ENCODE measurements at places on chromosomes 3 and 15.

- no peak for DNase-seq
Observed at GRCh38 chr3:77038468-77038929, 1.4 kb upstream of the ROBO2 start.

DNA sequence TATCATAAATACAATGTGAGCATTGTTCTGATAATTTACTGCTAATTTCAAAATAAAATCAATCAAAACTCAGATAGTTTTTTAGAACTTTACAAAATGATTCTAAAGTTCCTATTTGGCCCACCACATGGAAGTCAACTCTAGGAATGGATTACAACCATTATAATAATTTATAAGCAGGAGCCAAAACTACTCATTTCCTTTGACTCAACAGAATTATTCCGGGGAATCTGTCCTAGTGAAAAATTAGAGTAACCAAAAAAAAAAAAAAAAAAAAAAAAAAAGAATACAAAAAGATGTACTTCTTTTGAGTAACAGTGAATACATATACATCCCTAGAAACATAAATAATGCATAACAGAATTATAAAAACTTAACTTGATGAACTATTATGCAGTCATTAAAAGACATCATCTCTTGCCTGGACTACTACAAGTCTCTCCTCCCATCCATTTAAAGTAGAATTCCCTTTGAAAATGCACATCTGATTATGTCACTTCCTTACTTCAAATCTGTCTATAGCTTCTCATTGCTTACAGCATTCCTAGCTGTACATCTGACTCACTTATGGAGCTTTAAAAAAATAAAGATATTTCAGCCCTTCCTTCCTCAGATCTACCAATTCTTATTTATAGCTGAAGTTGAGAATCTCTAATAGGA lies 43.4 kb downstream of the HDGFL3 start:
- DNase-seq: no peak

- no peak for DNase-seq
Observed at GRCh38 chr3:181797431-181797830, 85.7 kb downstream of the SOX2 start.

DNA sequence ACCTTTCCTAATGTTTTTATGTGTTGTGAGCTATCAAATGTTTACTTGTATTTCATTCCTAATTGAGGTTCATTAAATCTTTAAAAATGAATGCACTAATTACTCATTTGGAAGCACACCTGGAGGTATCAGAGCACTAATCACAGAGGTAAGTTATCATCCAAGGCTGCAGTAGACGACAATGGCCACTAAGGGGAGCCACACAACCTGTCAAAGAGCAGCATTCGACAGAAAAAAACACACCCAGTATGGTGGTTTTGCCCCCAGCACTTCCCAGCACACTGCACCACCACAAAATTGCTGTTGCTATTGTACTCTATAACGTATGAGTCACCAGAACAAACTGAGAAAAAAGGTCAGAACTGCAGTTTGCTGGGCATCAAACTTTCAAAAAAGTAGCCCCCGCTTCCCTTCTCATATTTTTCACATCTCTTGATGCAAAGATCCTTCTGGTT lies 205.9 kb upstream of the IGF1R start:
- peak; percentile 49 for DNase-seq

DNA sequence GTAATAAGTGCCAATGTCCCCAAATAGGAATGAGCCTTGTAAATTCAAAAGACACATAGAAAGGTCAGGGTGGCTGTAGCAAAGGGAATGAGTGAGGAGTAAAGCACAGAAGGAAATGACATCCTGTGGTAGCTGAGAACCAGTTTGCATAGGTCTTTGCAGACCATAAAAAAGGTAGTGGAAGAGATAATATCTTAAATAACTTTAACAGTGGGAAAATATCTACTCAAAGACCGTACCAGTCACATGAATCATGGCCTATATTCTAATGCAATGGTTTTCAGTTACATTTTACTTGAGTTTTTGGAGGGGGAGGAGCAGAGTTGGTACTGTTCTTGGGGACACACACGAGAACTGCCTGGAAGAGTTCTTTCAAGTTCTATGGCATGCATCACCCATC lies 297.3 kb upstream of the ADAMTS9 start:
- no peak for DNase-seq

GRCh38 chr3:128322030-128323022 lies 144.4 kb downstream of the DNAJB8 start:
- peak; percentile 79 for DNase-seq

GRCh38 chr3:58329150-58329921 lies 3.4 kb upstream of the PXK start:
- no peak for DNase-seq

DNA sequence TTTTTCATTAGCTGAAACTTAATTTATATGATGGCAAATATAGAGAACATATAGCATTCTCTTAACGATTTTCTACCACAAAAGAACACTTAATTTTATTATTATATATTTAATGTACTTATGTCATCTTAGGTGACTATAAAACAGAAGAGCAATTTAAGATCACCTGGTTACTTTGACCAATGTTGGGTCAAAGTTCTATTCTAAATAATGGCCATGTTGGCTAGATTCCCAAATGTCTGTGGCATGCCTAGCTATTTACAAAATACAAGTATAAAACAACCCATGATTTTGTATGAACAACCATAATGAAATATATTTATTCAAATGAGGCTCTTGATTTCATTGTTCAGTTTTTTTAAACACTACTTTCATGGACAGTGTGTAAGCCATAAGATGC lies 200.9 kb downstream of the MCTP2 start:
- DNase-seq: no peak

DNA sequence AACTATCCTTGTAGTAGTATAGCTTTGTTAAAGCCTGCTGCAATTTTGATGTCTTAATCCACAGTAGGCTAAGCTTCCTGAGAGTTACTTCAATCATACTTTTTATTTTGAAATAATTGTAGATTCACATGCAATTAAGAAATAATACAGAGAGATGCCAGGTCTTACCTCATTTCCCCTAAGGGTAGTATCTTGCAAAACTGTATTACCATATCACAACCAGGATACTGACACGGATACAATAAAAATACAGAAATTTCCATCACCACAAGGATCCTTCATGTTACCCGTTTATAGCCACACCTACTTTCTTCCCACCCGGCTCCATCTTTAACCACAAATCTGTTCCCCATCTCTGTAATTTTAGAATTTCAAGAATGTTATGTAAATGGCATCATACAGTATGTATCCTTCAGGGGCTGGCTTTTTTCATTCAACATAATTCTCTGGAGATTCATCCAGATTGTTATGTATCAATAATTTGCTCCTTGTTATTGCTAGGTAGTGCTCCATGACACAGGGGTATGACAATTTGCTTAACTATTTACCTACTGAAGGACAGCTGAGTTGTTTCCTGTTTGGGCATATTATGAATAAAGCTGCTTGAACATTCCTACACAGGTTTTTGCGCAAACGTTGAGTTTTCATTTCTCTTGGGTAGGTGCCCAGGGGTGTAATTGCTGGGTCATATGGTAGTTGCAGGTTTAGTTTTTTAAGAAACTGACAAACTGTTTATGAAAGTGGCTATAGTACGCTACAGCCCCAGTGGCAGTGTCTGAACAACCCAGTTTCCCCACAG lies 21.6 kb downstream of the BDH1 start:
- no peak for DNase-seq

DNA sequence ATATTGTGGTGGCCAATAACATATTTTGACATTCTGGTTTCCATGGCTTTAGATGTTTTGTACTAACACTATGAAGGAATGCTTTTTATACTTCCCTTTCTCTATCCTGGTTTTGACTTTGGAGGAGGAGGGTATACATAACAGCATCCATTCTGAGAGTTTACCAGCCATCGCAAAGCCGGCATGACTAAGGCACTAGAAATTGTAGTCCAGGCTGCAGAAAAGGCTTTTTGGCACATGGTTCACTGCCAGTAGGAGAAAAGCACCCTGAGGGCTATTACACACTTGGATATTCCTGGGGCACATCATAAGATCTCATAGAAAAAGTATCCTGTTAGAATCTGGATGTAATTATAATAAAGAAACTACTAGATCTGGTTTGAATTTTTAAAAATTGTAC lies 101.8 kb downstream of the STT3B start:
- no peak for DNase-seq

- DNase-seq: no peak
Observed at GRCh38 chr3:111954228-111954990, 24.4 kb upstream of the ABHD10 start.

All from CD4-positive, alpha-beta T cell treated with Interleukin-17A for 4 hours (primary cell).